Kidney epithelial cell (primary cell): ENCODE measurements at places on chromosomes 2 and 18. TPM values are rescaled to one million over a fixed set of nuclear protein-coding genes. Genes with fewer than 3 reads are reported as not detected.
A peak's percentile ranks its signal among the peaks of the same experiment; 100 is the strongest.

DNA sequence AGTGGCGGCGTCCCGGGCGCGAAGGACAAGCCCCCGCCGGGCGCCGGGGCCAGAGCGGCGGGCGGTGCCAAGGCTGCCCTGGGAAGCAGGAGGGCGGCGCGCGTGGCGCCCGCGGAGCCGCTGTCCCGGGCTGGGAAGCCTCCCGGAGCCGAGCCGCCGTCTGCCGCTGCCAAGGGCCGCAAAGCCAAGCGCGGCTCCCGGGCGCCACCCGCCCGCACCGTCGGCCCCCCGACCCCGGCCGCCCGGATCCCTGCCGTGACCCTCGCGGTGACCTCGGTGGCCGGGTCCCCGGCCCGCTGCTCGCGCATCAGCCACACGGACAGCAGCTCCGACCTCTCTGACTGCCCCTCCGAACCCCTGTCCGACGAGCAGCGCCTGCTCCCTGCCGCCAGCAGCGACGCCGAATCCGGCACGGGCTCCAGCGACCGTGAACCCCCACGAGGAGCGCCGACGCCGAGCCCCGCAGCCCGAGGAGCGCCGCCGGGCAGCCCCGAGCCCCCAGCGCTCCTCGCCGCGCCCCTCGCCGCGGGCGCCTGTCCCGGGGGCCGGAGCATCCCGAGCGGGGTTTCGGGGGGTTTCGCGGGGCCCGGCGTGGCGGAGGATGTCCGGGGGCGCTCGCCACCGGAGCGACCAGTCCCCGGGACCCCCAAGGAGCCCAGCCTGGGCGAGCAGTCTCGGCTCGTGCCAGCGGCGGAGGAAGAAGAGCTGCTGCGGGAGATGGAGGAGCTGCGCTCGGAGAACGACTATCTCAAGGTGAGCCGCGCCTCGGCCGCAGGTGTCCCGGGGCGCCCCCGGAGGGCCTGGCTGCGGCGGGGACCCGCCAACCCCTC is 820 bp downstream of the MTCL1 start:
- DNase-seq = no peak

- no peak for DNase-seq
Observed at GRCh38 chr2:176768185-176768584, 444.4 kb upstream of the HNRNPA3 start.

GRCh38 chr2:130251535-130251872 is 53.3 kb upstream of the TUBA3E start:
- no peak for DNase-seq

GRCh38 chr18:47422524-47422923 is 171.1 kb upstream of the SKOR2 start:
- DNase-seq = no peak

- DNase-seq = no peak
Observed at GRCh38 chr2:46751897-46752296, 163.7 kb downstream of the MCFD2 start.

DNA sequence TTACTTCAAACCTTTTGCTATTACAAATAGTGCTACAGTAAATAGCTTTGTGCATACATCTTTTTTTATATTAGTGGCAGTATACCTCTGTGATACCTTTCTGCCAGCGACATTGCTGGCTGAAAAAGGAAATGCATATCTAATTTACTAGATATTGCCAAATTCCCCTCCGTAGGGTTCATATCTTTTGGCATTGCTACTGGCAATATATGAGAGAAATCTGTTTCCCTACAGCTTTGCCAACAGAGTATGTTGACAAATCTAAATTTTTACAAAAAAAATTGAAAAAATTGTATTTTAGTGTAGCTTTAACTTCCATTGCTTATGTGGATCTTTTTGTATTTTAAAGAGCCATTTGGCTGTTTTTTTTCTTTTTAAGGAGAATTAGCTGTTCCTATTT is 426.7 kb downstream of the TRIB2 start:
- DNase-seq = no peak

- DNase-seq = no peak
Observed at GRCh38 chr18:57659460-57660102, 37.9 kb upstream of the NARS1 start.

GRCh38 chr2:236531996-236532395 is 37.6 kb upstream of the ACKR3 start:
- no peak for DNase-seq

GRCh38 chr18:44979748-44980147 is 299.1 kb downstream of the SETBP1 start:
- DNase-seq = no peak

GRCh38 chr2:151827564-151828142 is 568 bp downstream of the ARL5A start:
- DNase-seq = no peak

GRCh38 chr2:236308855-236309668 is 44.9 kb upstream of the ASB18 start:
- DNase-seq = no peak

GRCh38 chr2:127208313-127208712 is 11.8 kb downstream of the CYP27C1 start:
- DNase-seq = peak; percentile 26

DNA sequence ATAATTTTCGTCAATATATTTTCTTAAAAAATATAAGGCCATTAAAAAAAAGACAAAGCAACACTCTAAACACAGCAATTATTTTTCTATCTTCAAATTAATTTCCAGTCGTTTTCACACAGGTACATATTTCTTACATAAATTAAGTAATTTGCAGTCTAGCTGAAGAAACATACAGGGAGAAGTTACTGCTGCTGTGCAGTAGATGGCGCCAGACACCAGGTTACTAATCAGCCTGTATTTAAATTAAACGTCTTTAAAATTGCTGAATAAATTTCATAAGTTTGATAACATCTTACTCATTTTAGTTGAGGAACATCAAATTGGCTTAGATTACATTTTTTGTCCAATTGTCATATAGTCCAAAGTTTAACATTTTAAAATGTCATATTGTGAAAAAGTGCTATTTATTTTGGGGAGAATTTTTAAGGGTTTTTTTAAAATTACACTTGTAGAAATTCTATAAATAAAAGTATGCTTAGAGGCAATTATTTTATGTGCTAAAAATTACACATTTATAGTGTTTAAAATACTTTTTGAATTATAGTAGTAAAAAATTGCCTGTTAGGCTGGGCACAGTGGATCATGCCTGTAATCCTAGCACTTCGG is 88.4 kb downstream of the PMAIP1 start:
- no peak for DNase-seq

GRCh38 chr2:75655861-75656260 is 9.3 kb downstream of the MRPL19 start:
- no peak for DNase-seq

DNA sequence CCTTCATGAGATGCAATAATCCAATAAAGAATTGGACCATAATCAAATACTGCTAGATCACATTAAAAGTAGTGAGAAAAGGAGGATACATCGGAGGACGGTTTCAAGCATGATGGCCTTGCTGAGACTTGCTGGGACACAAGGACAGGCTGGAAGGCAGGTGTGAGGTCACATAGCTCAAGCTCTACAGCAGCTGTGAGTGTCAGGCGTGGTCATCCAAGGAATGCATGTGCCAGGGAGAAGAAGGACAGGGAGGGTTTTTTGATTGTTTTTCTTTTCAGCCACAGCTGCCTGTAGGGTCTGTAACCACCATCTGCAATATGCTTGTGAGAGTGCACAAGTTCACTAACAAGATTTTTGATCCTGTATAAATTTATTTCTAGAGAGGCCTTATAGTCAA is 57.6 kb downstream of the BMP10 start:
- DNase-seq = no peak

DNA sequence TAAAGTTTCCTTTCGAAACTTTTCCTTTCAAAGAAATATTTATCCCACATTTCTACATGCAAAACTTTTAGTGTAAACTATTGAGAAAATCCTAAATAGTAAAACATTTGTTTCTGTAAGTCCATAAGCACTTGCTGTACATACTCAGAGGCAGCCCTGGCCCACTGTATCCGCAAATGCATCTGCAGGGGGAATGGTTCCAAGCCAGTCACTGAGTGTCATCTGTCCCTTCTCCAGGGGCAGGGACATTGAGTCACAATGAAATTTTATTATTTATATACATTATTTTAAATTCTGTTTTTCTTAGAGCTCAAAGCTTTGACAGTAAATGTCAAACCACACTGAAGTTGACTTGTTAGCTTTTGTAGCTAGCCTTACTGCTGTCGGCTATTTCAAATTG is 367.2 kb downstream of the MTX2 start:
- DNase-seq = no peak

DNA sequence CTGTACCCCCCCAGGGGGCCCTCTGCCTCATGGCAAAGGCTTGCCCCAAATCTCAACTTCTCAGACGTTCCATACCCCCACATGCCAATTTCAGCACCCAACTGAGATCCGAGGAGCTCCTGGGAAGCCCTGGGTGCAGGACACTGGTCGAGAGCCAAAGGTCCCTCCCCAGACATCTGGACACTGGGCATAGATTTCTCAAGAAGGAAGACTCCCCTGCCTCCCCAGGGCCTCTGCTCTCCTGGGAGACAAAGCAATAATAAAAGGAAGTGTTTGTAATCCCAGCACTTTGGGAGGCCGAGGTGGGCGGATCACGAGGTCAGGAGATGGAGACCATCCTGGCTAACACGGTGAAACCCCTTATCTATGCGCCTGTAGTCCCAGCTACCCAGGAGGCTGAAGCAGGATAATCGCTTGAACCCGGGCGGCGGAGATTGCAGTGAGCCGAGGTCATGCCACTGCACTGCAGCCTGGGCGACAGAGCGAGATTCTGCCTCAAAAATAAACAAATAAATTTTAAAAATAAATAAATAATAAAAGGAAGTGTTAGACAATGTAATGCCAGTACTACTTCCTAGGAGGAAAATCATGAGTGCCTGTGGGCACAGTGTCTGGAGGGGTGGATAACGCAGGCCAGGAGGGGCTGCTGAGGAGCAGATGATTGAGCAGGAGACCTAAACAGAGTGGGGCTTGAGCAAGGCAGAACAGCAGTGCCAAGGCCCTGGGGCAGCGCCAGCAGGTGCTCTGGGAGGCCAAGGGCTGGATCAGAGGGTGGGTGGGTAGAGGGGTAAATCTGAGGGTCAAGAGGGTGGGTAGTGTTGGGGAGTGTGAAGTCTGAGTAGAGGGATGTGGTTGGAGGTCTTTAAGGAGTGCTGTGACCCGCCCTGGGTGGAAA is 4.0 kb downstream of the ALPP start:
- DNase-seq = no peak

DNA sequence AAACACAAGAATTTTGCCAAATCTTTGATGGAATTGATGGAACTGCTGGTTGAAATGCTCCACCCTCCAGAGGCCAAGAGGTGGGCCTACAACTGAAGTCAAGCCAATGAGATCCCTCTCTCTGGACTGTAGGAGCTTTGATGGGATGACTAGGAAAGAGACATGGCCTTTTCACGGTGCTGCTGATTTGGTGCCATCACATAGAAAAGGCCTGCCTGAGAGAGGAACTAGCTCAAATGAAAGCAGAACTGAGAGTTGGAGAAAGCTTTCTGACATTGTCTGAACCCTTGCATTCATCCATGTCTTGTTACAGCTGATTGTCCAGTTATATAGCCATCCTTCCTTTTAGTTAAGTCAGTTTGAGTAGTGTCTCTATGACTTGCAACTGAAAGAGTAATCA is 283.8 kb upstream of the LYPD1 start:
- no peak for DNase-seq

GRCh38 chr18:43422518-43422917 is 145.2 kb upstream of the SYT4 start:
- DNase-seq = no peak

DNA sequence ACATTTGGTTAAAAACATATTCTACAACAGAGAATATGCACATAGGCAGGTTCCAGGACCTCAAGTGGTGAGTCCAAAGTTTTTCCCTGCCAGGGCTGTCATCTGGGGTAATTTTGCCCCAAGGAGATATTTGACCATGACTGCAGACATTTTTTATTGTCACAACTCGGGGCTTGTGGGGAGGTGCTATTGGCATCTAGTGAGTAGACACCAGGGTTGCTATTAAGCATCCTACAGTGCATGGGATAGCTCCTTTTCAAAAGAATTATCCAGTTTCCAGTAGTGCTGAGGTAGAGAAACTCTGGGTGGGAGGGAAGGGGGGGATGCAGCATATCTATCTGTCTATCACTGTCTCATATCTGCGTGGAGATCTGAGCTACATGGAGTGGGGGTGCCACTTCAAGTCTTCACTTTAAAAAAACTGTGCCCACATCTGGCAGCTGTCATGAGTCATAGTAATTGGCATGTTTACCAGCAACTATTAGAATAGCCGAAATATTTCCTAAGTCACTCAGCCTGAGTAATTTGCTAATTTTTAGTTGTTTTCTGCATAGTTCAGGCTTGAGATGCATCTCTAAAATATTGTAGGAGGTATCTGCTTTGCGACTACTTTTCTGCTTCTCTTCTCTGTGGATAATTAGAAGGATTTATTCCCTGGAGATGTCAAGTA is 254.0 kb upstream of the RBMS1 start:
- DNase-seq = no peak

HOXD12 gene
- total RNA-seq = not detected in 2 replicates

CRYGB gene
- total RNA-seq = not detected in 2 replicates

ALK gene
- total RNA-seq = not detected in 2 replicates

STARD6 gene
- total RNA-seq = not detected in 2 replicates

GCG gene
- total RNA-seq = not detected in 2 replicates

UPP2 gene
- total RNA-seq = not detected in 2 replicates

ZNF532 gene
- 89.5 and 101 TPM in 2 replicates for total RNA-seq

TTN gene
- total RNA-seq = under 0.01 TPM in 1 of 2 replicates, not detected in the other

DYNAP gene
- total RNA-seq = not detected in 2 replicates

SLC14A1 gene
- total RNA-seq = 0.08 TPM in 1 of 2 replicates, not detected in the other

MAP4K4 gene
- total RNA-seq = 124 and 134 TPM in 2 replicates

MBOAT2 gene
- 32.2 and 32.7 TPM in 2 replicates for total RNA-seq
